ENCODE measurements at places on chromosomes 3 and 15.
A peak's percentile ranks its signal among the peaks of the same experiment; 100 is the strongest.

DNA sequence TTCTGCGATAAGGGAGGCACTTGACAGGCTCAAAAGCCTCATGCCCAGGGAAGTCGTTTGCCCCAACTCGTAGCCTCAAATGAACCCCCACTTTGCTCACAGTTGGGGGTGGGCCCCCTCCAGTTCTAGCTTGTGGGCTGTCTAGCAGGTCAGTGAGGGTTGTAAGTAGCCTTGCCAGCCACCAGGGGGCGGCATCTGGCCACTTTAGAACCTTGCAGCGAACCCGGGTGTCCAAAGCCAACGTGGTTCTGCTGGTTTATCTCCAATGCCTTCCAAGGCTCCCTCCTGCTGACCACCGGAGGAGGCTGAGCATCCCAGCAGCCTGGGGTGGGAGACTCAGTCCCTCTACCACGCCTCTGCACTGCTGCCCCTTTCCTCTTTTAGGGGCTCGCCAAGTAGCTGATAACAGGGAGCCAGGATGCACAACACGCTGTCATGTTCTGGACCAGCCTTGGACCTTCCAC is 9.2 kb upstream of the RBSN start:
- peak; percentile 93 for DNase-seq

- DNase-seq: no peak
Observed at GRCh38 chr3:64456674-64457073, 231.1 kb downstream of the ADAMTS9 start.

DNA sequence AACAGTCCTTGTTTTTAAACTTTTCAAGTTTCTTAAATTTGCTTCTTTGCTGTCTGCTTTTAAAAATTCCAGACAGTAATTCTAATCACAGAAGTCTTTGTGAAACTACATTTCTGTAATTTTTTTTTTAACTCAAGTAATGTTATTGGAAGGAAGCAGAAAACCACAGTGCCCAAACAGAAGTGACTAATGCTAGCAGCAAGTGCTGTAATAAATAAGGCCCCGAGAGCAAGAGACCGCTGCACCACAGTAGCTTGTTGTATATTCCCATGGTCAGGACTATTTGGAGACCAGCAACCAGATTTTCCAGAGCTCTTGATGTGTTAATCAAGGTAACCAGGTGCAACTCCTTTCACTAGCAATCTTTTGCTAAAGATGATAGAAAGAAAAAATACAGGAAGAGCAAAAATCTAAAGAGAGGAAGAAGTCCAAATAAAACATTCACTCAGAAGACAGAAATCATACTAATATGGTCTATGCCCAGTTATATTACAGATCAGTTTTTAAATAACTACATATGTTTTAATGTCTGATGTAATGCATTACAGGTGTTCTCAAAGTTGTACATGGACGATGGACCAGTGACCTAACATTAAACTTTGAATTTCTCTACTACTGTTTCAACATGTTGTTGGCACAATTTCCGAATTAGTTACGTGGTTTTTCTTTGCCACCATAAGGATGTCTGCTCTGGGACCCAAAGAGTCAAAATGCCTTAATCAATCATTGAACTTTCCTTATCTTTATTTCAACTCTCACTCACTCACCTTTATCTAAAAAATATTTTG is 36.4 kb downstream of the WWTR1 start:
- DNase-seq: no peak

GRCh38 chr15:71810256-71811035 is at the start of gene NR2E3:
TSS of gene NR2E3 (plus strand) at chr15:71810554. CDS start at chr15:71810744, 190 bp downstream.
- DNase-seq: no peak

DNA sequence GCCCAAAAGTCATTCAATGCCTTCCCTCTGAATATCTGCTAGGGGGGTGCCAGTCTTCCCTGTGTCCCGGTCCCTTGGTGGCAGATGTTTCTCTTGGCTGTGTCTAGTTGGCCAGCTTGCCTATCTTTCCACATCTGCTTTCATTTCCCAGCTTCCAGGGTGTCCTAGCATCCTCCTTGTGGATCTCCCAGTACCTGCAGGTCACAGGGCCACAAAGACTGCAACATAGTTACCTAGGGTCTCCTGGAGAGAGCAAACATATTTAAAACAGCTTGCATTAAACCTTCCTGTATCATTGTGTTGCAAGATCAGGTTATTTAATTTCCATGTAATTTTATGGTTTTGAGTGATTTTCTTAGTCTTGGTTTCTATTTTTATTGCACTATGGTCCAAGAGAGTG is 400.1 kb downstream of the GRM7 start:
- DNase-seq: no peak

- no peak for DNase-seq
Observed at GRCh38 chr15:80745888-80746287, 33.3 kb upstream of the CEMIP start.

DNA sequence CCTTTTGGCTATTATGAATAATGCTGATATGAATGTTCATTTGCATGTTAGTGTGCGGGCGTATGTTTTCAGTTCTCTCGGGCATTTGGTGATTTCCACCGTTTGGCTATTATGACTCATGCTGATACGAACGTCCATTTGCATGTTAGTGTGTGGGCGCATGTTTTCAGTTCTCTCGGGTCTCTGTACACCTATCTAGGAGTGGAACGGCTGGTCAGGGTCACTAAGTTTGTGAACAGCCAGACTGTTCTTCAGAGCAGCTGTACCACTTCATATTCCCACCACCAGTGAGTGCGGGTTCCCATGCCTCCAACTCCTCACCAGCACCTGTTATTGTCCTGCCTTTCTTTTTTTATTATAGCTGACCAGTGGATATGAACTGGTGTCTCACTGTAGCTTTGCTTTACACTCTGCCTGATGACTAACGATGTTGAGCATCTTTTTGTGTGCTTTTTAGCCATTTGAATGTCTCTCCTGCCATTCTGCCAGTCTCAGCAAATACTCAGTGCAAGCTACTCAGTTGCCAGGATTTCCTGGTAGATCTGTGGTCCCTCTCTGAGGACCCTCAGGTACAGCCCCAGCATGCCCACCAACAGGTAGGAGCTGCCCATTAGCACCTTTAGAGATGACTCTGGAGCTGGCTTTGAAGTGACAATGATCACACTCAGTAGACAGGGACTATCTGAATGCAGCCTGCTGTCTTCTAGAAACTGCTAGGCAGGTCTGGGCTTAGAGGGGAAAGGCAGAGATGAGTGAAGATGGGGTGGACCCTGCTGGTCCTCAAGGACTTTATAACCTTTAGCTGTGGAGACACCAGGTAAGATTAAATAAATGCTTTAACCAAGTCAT is 141.1 kb downstream of the XXYLT1 start:
- no peak for DNase-seq

GRCh38 chr3:147404800-147405230 is 1.5 kb downstream of the ZIC4 start:
- peak; percentile 70 for DNase-seq

GRCh38 chr3:64152086-64152485 is 73.2 kb downstream of the PRICKLE2 start:
- DNase-seq: no peak

GRCh38 chr15:58472221-58472620 is 40.4 kb downstream of the LIPC start:
- DNase-seq: no peak

DNA sequence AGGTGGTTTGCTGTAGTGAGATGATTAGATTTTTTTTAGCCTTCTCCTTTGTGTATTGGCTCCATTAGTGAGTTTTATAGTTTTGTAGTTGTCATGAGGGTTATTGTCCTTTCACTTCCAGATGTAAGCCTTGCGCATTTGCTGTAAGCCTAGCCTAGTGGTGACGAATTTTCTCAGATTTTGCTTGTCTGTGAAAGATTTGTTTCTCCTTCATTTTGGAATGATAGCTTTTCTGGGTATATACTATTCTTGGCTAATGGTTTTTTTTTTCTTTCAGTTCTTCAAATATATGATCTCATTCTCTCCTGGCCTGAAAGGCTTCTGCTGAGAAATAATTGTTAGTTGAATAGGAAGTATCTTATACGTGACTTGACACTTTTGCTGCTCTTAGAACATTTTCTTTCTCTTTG is 166.5 kb upstream of the THRB start:
- no peak for DNase-seq

- DNase-seq: no peak
Observed at GRCh38 chr3:72690629-72691028, 157.6 kb downstream of the SHQ1 start.

- no peak for DNase-seq
Observed at GRCh38 chr3:152195206-152195605, 73.5 kb upstream of the MBNL1 start.

DNA sequence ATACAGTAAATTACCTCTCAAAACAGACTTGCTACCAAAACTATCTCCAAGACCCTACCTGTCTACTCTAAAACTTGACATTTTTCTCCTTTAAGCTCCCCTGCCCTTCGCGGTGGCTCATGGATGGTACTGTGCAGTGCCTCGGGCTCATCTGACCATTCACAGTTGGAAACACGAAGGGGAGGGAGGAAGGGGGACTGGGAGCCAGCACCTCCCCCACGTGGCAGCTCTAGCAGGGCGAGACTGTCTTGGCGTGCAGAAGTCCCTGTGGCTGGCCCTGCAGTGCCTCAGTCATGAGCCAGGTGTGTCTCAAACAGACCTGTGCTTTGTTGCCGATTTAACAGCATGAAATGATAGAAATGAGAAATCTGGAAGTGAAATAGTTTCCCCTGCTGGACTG is 372.0 kb downstream of the GABRG3 start:
- DNase-seq: no peak

DNA sequence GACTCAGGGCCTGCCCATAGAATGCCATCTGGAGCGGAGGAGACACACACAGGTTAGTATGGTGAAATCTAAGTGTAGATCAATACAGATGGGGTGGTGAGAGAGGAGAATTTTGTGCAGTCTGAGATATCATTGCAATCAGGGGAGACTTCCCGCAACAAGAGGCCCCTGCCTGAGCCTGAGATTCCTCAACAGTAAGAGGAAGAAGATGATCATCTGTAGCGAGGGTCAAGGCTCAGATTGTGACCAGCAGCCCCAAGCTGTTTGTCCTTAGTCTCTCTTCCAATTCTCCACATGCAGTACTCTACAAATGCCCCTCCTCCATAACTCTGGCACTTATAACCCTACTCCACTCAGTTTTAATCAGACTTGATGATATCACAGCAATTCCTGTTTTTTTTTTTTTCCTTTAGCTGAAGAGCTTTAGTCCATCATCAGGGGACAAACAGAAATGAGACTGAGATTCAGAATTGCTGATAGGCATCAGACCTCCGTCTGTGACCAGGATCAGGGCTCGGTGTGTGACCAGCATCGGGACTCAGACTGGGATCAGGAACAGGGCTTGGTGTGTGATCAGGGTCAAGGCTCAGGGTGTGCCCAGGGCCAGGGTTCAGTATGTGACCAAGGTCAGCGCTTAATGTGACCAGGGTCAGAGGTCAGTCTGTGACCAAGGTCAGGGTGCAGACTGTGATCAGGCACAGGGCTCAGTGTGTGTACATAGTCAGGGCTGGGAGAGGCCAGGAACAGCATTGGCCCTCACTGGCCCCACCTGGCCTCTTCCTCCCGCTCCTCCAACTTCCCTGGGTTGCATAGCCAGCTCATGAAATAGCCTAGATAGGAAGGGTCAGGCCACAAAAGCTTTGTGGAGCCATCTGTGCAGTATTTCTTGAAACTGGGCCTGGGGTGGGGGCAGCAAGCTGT is 14.1 kb downstream of the LOXL1 start:
- no peak for DNase-seq

- no peak for DNase-seq
Observed at GRCh38 chr3:185316740-185317412, 46.1 kb upstream of the MAP3K13 start.

DNA sequence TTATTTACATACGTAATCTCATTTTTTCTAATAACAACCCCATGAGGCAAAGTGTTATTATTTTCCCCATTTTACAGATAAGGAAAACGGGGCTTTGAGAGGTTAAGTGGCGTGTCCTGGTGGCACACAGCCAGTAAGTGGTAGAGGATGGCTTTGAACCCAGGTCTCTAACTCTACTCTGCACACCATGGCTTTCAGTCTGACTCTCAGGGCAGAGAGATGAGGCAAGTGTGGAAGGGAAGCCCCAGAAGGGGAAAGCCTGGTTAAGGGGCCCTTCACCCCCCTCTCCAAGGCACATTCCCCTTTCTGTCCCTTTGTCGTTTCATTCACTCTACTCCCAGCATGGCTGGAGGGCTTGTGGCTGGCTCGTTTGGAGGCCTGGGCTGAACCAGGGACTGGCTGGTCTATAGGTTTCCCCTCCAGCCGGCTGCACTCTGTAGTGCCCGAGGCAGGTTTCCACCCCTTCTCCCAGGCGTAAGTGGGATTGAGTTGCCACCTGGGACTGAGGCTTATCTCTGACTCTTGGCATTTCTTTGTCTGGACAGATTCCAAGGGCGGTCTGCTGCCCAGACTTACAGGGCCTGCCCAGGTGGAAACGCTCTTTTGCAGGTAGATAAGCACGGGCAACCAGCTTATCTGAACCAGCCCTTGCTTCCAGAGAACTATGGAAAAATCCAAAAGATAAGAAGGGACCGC is 12.1 kb downstream of the SEMA4B start:
- no peak for DNase-seq

DNA sequence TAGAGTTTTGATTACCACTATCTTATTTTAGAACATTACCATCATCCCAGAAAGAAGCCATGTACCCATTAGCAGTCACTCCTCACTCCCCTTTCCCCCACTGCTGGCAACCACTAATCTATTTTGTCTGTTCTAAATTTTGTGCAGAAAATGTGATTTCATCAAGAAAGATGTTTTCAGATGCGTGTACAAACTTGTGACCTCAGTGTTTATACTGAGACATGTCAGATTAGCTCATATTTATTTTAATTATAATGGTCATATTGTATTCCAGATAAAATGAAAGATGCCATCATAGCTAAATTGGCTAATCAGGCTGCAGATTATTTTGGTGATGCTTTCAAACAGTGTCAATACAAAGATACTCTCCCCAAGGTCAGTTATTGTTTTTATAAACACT is 27.8 kb downstream of the PDCD6IP start:
- no peak for DNase-seq

DNA sequence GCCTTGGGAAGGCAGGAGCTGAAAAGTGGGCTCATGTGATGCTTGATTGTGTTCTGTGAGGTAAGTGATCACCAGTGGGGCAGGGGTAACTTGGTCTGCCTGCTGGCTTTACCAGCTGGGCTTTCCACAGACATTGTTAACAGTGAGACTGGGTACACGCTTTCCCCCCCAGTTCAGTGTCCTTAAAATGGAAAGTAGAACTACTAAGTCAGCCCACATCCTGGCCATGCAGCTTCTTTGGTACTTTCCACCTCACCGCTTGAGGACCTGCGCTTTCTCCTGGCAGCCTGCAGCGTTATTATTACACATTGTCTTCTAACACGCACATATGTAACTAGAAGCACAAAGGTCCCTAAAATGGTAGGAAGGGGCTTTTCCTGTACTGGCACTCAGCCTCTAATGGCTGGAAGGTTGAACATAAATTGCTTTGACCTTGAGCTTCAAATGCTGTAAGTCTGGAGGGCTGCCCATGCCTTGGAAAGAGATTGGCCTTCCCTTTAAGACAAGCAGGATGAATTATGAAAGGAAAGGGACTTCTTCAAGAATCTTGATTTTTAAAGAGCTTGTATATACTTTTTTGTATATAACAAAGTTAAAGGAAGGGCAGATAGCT is 216.1 kb upstream of the ROPN1 start:
- DNase-seq: no peak

GRCh38 chr15:52368402-52368801 is 72.8 kb upstream of the MYO5C start:
- DNase-seq: no peak
